Dermis microvascular lymphatic vessel endothelial cell (primary cell): ENCODE measurements at places on chromosomes 1 and 21.

DNA sequence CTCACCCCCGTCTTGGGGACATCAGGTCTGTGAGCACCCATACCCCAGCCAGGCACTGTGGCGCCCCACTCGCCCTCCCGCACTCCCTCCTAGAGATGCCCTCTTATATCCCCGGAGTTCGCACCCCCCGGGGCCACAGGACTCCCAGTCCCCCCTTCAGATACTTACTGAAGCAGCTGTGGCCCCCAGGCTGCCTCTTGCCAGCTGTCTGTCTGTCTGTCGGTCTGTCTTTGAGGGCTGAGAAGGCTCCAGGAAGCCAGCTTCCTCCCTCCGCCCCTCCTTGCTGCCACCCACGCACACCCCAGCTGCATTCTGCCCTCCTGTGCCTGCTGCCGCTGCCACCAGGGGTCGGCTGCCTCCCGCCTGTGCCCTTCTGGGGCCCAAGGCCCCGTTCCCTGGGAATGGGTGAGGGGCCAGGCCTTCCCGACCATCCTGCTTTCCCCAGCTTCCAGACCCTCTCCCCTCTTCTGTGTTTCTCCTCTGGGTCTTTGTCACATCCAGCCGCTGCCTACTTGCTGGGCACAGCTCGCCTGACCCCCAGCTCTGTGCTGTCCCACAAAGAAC is at the start of gene PTPN7:
Gene PTPN7, minus strand, starts transcription at position 226 of the 564 bp plus-strand sequence. CDS start 1,200 bp downstream, outside the sequence.
- DNase-seq = no peak

DNA sequence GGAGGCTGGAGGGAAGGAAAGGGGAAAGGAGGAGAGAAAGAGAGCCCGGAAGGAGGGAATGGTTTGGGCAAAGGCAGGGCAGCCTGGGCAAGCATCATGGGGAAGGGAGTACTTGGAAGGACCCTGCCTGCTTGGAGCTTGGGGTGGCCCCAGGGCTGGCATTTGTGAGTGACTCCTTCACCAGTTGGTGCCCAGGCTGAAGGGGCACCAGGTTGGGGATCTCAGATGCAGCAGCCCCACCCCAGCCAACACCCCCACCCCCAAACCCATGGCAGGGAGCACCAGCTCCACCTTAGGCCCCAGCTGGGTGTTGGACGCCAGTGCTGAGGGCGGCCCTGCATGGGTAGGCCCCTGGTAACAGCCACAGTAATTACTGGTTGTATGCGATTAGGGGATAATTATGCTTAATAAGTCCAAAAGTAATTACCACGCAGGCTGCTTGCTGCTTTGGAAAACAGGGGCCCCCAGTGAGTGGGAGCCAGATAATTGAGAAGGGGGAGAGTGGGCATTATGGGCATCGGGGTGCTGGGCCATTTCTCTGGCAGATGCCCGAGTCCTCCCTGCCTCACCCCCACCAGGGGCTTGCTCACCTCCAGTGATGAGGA is 78.3 kb downstream of the VWA5B1 start:
- DNase-seq = no peak

DNA sequence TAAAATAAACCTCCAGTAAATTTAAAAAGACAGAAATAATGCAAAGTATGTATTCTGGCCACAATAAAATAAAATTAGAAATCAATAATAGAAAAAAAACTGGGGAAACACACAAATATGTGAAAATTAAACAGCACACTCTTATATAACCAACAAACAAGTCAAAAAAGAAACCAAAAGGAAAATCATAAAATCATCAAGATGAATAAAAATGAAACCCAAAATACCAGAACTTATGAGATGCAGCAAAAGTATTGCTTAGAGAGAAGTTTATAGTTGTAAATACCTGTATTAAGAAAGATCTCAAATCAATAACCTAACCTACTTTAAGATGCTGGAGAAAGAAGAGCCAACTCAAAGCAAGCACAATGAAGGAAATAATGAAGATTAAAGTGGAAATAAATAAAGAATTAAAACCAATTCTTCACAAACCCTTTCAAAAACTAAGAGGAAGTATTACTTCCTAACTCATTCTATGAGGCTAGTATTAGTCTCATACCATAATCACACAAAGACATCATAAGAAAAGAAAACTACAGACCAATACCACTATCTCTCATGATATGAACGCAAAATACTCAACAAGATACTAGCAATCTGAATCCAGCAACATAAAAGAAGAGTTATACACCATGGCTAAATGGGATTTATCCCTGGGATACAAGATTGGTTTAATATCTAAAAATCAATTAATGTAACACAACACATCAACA is 6.4 kb upstream of the KRTAP10-3 start:
- DNase-seq = no peak

- DNase-seq = no peak
Observed at GRCh38 chr1:186456729-186457255, 4.1 kb downstream of the PDC start.

GRCh38 chr1:192994141-192994540 is 65.0 kb downstream of the UCHL5 start:
- no peak for DNase-seq

- no peak for DNase-seq
Observed at GRCh38 chr1:24069817-24070216, 42.1 kb downstream of the MYOM3 start.

DNA sequence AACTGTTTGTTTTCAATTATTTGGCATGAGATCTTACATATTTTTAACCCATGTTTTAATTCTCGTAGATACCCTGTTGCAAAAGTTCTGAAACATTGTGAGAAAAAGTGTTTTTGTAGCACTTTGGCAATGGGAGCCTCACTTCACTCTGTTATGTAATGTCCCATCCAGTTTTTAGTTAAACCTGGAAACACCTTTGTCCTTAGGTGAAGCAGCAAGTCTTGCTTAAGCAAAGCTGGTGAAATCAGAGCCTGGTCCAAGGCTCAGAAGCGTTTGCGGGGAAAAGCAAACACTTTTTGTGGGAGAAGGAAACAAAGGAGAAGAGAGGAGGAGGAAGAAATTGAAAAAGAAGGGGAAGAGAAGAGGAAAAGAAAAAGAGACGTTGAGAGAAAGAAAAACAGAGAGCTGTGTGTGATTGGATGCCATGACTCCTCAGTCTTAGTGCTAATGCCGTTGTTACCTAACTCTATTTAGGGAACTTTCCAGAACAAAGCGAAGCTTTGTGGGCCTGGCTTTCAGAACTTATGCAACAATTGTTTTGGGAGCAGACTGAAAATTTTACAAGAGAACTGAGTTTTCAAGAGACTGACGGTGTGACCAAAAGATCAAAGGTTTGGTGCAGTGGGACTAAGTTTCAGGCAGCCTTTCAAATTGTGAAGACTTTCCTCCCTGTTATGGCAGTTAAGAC is 93.1 kb downstream of the NTMT2 start:
- no peak for DNase-seq

DNA sequence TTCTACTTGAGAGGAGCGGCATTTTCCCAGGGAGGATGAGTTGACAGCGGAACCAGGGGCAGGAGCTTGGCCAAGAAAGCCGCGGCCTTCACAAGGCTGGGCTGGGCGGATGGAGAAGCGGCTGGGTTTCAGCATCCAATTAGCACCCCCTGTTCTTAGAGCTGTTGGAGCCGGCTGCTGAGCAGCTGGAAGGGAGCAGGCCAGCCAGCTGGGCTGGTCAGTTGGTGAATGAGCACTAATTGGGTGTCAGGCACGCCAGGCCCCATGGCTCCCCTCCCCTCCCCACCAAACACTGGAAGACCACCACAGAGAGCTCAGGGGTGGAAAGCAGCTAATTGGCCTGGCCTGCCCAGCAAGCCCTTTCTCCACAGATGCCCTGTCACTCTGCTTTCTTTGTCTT is 245.6 kb downstream of the RRAGC start:
- no peak for DNase-seq

DNA sequence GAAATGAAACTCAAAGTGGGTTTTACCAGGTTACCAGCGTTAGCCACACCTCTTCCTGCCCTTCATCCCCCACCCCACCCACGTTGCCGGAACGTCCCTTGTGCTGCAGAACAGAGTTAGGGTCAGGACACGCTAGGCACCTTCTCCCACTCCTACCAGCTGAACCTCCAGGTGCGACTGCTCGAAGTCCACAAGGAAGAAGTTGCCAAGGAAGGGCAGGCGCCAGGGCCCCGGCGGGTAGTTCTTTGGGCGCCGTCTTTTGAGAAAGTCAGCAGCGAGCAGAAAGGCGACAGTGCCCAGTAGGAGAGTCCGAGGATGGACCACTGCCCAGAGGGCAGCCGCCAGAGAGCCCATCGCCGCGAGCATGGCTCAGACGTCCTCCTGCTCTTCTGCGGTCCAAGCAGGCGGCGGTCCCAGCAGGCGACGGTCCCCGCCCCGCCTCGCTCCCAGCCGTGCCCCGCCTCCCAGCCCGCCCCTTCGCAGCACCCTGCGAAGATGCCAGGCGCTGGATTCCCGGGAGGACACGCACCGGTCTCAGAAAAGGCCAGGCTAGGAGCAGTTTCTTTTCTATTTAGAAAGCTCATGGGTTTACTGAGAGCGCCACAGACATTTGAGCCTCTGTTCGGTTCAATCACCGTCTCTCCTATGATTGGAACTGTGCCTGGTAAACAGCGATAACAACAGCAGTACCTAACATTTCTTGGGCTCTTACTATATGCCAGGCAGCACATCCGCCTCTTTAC is at the start of gene CYP2J2:
Gene CYP2J2, minus strand, starts transcription at position 393 of the 743 bp plus-strand sequence. Its CDS starts 27 bp downstream, at position 366.
- DNase-seq = no peak

DNA sequence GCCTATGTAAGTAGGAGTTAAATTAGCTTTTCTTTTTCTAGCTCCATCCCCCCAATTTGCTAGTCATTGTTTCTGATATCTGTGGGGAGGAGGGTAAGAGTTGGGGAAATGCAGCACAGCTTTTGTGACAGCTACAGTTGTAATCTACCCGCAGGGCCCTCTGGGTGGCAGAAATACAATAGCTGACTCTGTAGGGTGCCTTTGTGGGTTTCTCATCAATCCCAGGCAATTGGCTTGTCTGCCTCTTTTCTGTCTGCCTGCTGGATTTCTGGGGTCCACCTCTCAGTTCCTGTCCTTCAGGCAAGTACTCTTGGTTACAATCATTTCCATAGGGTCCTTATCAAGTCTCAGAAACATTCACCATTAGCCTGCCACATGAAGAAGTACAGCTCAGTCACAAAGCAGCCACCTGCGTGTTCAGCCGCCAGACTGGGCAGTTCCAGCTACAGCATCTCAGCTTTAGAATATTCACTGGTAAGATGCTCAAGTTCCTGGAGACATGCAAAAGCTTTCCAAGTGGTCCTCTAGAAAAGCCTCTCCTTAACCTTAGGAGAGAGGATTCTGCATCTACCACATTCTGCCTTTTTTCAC is 19.2 kb upstream of the SLC44A5 start:
- DNase-seq = no peak
